ENCODE measurements at places on chromosomes 5 and 9. TPM values are rescaled to one million over a fixed set of nuclear protein-coding genes. Genes with fewer than 3 reads are reported as not detected.
A peak's percentile ranks its signal among the peaks of the same experiment; 100 is the strongest.

LSM11 gene
- total RNA-seq = 4.4 TPM

DNA sequence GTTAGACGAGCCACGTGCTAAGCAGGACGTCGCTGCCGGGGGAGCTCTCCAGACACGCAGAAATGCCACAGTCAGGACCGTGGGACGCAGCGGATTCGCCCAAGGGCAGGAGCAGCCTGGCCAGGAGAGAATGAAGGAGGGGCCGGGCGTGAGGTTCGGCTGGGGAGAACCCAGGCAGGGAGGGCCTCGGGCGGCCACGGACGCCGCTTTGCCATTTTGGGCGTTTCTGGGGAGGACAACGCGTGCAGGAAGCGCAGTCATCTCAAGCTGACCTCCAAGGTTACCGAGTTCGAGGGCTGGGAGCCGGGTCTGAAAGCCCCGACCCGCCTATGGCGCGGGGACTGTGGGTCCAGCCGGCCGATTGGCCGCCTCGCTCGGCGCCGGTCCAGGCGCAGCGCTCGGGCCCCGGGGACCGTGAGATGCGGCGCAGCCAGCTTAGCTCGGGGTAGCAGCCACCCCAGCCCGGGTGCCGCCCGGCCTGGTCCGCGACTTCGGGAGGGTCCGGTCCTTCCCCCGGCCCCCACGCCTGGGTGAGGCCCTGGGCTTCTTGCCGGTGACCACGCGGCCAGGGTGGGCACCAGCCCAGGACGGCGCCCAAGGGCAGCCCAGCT, 760 bp upstream of the MAN1B1 start:
- peak; percentile 90 for DNase-seq
- peaks cover 44% of the 10 kb centered on the region for H3K4me1 ChIP-seq
- peak overlapping the region; percentile 73 for H3K27ac ChIP-seq

TAF11L10 gene
- not detected for total RNA-seq

- no peaks in the 10 kb centered on the region for H3K27me3 ChIP-seq
- H3K4me3 ChIP-seq = no peak overlapping the region
- H3K4me1 ChIP-seq = peaks cover 13% of the 10 kb centered on the region
- DNase-seq = no peak
These were observed 173.7 kb downstream of the RMI1 start for GRCh38 chr9:84154320-84154719.

LHX3 gene
- total RNA-seq = under 0.01 TPM

Measured in osteoblast (primary cell).